Activated CD4-positive, CD25-positive, alpha-beta regulatory T cell treated with anti-CD3 and anti-CD28 coated beads, Interleukin-2, amount 50 U/mL, for 16 hours (primary cell): ENCODE measurements at places on chromosomes 12 and 14.

DNA sequence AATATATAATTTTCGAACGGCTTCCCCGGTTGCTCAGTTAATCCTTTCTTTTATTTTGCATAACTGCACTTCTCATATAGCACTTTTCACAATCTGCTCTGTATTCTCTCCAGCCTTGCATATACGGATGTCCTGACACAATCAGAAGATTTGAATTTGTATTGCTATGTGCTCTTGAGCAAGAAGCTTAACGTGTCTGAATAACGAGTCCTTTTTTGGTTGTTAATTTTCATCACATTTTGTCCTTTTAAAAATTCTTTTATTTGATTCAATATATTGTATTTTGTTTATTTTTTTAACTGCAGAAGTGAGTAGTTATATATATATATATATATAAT, 17.6 kb downstream of the A2M start:
- no peak for DNase-seq

DNA sequence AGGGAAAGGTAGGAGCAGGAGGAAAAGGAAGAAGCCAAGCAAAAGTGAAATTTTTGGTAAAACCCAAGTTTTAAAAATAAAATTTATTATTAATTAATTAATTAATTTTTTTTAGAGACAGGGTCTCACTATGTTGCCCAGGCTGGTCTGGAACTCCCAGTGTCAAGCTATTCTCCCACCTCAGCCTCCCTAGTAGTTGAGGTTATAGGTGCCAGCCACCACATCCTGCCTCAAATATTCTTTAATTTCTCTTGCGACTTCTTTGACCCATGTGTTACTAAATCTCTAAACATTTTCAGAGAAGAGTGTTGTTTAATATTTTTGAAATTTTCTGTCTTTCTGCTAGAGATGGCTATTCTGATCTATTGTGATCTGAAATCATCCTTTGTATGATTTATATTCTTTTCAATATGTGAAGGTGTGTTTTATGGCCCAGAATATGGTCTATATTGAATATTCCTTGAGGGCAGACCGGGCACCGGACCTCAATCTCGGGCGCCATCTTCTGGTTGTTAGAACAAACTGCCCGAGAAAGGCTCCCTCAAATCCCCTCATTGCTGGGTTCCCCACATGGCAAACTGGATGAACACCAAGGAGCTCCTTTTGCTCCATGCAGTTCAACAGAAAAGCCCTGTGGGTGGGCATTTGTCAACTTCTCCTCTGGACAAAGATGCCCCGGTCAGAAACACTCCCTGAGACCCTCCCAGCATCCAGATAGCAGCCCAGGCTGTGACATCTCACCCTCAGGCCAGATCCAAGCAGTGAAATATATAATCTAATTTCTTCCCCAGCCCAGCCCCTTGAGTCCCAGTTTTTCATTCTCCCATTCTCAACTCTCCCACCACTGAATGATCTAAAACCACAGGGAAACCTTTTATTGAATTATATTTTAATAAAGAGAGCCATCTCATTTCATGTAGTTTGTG, 110.5 kb downstream of the ASCL4 start:
- no peak for DNase-seq

DNA sequence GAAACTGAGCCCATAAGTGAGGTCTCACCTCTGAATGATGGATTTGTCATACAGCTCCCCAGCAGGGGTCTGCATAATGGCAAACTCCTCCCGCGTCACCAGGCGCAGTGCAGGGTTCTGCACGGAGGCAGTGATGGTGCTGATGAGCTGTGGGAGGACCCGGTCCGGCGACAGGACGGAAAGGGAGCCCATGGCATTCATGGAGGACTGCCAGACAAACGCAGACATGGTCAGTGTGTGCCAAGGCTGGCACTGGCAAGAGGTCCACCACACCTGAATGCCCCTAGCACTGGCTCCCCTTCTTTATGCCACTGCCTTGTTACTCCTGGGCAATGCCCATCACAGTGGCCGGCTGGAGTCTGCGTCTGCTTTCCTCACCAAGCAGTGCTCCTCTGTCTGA, 32.7 kb downstream of the GCN1 start:
- no peak for DNase-seq

DNA sequence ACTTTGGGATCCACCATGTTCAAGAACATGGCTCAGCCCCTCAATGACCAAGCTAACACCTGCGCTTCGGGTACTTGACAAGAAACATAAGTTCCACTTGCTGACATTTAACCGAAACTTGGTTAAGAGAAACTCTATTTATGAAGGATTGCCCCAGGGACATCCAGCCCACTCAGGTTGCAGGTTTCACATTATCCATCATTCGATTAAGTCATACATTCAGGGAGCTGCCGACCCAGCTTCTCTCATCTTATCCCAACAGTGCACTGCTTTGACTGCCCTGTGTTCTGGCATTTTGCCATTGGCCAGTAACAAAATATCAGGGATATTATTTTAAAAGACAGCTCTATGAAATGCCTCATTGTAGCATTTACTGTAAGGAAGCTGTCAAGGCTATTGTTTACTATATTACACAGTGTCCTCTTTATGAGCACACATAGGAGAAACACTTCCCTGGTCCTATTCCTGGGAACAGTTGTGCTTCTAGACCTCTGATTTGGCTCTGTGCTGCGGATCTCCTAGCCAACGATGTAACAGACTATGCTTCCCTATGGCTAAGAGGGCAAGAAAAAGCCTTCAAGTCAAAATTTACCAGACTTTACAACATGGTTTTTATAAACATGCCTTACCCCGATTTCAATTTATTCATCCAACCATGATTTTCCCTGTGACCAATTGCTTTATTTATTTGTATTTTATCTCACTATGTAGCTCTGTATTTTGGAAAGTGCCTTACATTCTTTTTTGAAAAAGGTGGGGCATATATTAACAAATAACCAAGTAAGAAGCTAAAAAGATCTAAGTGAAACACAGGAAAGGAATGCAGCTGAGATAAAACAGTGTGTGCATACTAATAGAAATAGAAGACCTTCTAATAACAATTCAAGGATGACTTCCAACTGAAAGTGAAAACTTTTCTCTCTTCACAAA, 109.3 kb downstream of the ITPR2 start:
- DNase-seq = no peak

DNA sequence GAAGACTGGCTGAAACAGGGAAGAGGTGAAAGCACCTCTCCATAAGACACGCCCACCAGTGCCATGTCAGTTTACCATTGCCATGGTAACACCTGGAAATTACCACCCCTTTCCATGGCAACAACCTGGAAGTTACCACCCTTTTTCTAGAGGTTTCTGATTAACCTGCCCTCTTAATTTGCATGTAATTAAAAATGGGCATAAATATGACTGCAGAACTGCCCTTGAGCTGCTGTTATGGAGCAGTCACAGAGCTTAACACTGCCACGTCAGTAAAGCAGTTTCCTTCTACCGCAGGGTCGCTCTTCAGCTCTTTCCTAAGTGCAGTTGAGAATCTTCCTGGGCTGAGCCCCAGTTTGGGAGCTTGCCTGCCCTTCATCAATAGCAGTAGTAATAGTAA, 55.2 kb downstream of the RASSF3 start:
- peak; percentile 40 for DNase-seq

DNA sequence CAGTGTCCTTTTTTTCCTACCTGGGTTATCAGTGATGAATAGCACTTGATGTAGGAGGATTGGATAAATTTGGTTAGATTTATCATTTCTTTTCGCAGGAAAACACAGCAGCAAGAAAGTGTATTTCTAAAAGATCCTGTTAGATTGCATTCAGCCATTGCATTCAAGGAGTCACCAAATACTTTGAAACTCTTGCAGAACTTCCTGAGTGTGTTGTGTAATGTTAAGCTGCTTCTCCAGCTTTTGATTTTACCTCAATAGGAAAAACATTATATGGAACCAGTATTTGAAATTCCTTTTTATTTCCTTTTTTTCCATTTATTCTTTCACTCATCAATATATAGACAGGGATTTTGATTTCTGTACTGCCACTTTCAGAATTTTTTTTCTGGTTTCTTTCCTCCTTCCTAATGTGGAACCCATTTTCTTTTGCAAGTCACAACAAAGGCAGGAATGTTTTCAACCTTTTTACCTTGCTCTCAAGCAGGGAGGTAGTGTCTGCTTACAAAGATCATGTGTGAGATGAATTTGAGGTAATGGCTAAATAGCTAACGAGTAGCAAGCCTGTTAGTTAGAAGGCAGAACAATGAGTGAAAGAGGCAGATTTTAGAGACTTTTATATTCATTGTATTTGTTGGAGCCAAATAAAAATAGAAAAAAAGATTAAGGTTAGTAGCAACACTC, 56.2 kb downstream of the PPHLN1 start:
- no peak for DNase-seq

DNA sequence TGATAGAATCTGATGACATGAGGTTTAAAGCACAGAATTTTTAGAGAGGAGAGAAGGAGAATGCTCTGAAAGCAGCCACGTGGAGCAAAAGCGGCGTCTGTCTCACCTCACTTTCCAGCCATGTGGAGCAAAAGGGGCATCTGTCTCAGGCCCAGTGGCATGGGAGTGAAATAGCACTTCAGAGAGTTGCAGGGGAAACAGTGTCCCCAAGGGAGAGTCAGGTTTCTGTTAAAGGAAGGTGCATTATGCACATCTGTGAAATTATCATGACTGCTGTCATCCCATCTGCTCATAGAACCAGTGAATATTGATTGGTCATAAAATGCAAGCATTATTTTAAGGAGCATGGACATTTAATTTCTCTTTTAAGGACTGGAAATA, 124.0 kb downstream of the BICD1 start:
- DNase-seq = no peak

GRCh38 chr12:102069707-102070106, 7.9 kb upstream of the WASHC3 start:
- no peak for DNase-seq

GRCh38 chr14:38901791-38902190, 201.2 kb downstream of the SEC23A start:
- DNase-seq = no peak

DNA sequence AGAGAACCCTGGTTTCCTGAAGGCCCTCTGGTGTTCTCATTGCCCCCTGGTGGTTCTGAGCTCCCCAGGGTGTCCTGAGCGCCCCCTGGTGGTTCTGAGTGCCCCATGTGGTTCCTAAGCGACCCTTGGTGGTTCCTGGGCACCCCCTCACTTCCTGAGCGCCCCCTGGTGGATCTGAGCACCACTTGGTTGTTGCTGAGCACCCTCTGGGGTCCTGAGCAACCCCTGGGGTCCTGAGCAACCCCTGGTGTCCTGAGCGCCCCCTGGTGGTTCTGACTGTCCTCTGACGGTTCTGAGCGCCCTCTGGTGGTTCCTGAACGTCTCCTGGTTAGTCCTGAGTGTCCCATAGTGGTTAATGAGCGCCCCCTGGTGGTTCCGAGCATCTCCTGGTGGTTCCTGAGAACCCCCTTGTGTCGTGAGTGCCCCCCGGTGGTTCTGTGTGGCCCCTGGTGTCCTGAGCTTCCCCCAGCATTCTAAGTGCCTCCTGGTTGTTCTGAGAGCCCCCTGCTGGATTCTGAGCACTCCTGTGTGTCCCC, 568.3 kb downstream of the TMEM121 start:
- DNase-seq = no peak

- no peak for DNase-seq
These were observed 556.7 kb upstream of the FBXO33 start for GRCh38 chr14:39988939-39989338.

DNA sequence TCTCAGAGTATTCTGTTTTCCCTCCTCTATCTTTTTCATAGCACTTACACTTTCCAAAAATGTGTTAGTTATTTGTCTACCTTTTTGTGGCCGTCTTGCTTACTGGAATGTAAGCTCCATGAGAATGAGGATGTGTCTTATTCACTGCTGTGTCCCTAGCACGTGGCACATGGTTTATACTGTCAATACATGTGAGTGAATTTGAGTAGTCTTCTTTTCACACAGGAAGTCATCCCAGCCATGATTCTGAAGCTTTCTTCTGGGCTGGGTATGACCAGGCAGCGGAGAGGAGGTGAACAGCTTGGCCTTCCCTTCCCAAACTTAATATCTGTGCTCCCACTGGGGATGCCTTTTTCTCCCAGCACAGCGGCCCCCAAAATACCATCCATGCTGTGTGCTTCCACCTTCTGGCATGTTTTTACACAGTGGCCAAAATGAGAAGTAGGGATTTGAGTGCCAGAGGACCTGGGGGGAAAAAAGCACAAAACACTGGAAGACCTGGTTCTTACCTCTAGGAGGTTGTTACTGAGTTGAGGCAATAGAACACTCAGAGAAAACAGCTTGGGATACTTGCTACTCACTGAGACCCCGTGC, 10.3 kb downstream of the PLEKHG3 start:
- DNase-seq = no peak
